ENCODE measurements at places on chromosomes 7 and 10.

DNA sequence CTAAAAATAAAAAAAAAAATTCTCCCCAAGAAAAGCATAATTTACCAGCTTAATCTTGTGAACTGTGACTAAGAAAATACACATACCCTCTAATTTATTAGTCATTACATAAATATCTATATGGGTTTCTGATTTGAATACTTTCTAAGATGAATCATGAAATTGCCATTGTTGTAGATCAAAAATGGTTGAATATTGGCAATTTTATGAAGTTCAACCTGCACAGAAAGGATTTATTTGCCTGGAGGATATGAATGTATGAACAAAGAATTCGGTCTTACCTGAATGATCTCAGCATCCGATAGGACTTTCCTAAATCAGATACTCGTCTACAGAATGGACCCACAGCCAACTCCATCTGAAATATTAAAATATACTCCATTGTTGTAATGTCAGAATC lies 61.5 kb downstream of the HBP1 start:
- no peak for DNase-seq

- no peak for DNase-seq
Measured at GRCh38 chr7:22944022-22944421, 69.9 kb downstream of the HYCC1 start.

DNA sequence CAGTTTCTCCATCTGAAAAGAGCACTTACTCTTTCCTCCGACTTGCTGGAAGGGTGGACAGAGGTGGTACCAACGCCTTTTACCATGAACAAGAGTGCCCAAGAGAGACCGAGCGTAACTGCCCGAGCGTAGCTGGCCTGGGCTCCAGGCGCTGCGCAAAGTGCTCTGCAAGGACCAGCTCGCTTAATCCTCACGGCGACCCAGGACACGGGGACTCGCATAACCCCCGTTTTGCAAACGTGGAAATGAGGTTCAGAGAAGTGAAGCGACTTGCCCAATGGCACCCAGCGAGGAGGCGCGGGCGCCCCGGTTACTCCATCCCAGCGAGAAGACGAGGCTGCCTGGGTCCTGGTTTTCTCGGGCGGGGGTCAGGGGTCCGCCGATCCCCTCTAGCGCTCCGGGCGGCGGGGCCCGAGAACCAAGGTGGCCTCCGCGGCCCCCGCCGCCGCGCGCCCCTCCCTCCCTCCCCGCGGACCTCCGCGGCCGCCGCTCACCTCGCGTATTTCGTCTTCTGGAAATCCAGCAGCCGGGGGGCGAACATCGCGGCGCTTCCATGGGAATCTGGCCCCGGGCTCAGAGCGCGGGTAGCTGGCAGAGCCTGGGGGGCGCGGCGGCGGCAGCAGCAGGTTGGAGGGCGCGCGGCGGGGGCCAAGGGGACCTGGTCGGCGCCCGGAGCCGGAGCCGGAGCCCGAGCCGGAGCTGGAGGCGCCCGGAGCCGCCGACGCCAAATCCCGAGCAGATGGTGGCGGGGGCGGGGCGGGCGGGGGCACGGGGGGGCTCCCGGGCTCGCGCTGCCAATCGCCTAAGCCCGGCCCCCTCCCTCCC lies at the start of gene MMD2:
Gene MMD2, minus strand, starts transcription at position 711 of the 825 bp plus-strand sequence. Its CDS starts 170 bp downstream, at position 541.
- no peak for DNase-seq

- no peak for DNase-seq
Measured at GRCh38 chr7:27324246-27324645, 81.6 kb downstream of the EVX1 start.

DNA sequence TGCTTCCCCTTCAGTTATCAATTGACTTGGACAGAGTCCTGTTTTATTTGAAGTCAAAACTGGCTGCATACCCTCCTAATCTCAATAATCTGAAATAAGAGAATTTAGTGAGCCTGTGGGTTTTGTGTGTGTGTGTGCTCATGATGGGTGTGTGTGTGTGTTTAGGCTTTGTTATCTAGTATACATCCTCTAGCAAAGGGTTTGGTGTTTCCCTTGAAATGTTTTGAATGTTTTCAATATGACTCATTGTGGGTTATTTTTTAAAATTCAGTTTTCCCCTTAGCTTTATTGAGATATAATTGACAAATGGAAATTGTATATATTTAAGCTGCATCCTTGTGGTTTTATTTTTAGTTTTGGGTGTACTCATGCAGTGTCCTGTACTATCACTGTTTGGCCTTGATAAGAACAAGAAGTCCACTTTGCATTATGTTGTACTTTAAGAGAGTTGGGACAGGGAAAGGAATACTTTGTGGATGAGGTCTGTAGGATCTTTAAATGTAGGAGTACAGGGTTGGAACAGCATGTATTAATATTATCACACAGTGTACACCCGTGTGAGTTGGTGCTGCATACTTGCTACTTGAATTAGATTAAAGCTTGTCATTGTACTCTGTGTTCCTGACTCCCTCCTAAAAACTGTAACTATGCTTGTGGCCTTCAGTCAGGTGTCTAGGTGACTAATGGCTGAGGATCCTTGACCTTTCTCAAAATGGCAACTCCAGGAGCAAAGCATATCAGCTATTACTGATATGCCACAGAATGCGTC lies 58.3 kb downstream of the VCL start:
- DNase-seq, result no peak

GRCh38 chr7:153930696-153931095 lies 121.5 kb upstream of the DPP6 start:
- DNase-seq, result no peak

GRCh38 chr7:32058002-32058401 lies 12.2 kb downstream of the PDE1C start:
- no peak for DNase-seq

DNA sequence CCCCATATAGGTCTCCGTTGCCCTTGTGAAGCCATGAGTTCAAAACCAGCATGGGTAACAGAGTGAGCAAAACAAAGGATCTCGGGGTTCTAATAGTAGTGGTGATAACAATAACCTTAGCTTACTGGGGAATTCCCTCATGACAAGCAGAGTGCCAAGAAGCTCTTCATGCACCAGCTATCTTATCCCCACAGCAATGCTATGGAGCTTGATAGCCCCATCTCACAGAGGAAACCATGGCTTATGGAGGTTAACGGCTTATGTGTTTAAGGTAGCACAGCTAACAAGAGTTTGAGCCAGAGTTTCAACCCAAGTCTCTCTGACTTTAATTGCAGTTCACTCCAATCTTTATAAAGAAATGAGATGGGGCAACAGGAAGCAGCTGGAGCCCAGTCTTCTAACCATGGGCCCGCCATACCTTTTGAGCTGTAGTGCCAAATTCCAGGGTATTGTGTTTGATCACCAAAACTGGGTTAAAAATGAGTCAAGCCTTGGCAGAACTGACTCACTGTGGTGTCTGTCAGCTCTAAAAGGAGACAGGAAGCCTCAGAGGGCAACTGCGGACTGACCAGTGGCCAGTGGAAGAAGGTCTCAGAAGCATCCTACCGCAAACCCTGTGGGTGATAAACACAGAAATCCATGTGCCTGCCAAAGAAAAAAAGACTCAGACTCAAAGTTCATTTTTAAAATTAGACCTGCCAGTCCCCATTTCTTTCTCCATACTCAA lies 16.5 kb upstream of the PLAU start:
- DNase-seq, result no peak
